Uterus (tissue), 4 donors: ENCODE measurements at places on chromosomes 5 and 9. TPM values are rescaled to one million over a fixed set of nuclear protein-coding genes. Genes with fewer than 3 reads are reported as not detected.

PCDHA7 gene
- total RNA-seq: 2.2 TPM

DNA sequence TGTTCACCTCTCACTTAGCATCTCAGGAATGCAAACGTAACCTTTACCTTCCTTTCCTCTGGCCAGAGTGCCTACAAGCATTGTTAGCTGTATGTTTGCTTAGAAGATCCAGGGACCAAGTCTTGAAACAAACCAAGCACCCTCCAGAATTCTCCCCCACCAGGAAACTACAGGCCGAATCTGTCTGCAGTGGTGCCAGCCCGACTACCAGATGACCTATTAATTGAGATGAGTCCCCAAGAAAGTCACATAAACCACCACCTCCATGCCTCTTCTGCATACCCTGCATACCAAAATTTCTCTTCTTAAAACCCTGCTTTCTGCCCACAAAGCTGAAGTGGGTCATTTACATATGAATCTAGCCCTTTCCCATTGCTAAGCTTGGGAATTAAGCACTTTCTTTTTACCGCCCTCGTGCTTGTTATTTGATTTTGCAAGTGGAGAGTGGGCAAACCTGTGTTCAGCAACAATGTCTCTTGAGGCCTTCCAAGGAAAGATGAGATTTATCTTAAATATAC lies 1239.1 kb downstream of the CDH12 start:
- H3K36me3 ChIP-seq: no peaks in the 10 kb centered on the region
- H3K4me3 ChIP-seq: no peak overlapping the region
- H3K27me3 ChIP-seq: no peaks in the 10 kb centered on the region
- H3K27ac ChIP-seq: no peak overlapping the region

GRCh38 chr9:106529616-106530015 lies 333.4 kb upstream of the ZNF462 start:
- no peaks in the 10 kb centered on the region for H3K27me3 ChIP-seq
- H3K4me3 ChIP-seq: no peak overlapping the region
- no peak for DNase-seq
- no peaks in the 10 kb centered on the region for H3K36me3 ChIP-seq
- H3K27ac ChIP-seq: no peak overlapping the region

DNA sequence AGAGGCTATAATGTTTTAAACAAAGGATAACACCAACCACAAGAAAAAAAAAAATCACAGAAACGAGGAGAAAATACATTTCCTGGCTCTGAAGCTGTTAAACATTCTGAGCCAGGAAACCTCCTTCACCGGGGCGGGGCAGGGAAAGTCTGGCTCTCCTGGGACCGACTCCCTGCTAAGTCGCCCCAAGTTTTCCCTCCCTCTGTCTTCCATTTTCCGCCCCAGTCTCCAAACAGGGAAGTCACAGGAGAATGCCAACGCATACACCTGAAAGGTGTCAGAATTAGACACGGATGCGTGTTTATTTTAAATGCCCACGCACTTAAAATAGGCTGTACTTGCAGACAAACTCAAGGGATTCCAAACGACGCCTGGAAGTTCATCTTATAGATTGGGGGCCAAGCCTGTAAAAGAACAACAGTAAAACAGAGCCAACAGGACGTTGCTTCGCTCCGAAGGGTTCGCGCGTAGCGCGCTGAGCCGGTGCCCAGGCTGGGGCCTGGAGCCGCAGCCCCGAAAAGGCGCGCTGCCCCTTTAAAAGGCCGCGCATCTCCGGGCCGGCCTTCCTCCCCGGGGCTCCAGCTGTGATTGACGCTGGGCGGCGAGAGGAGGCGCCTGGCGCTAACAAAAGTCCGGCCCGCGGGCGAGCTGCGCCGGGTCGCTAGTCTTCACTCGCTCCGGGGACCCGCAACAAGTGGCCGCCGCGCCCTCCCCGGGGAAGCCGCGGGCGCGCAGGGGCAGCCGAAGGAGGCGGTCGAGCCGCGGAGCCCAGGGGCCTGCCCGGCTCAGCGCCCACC lies at the start of gene FBXL7:
Gene FBXL7, plus strand, starts transcription at position 653 of the 797 bp plus-strand sequence.
- peak; percentile 82 for DNase-seq
- no peaks in the 10 kb centered on the region for H3K36me3 ChIP-seq
- H3K4me3 ChIP-seq: peak within 1 kb of the TSS; percentile 83
- no peaks in the 10 kb centered on the region for H3K4me1 ChIP-seq
- H3K27me3 ChIP-seq: no peaks in the 10 kb centered on the region

LURAP1L gene
- total RNA-seq: 1.5 TPM

- no peak overlapping the region for H3K4me3 ChIP-seq
- no peaks in the 10 kb centered on the region for H3K4me1 ChIP-seq
- no peaks in the 10 kb centered on the region for H3K27me3 ChIP-seq
Measured at GRCh38 chr9:79939819-79940218, 368.1 kb downstream of the TLE4 start.

DNA sequence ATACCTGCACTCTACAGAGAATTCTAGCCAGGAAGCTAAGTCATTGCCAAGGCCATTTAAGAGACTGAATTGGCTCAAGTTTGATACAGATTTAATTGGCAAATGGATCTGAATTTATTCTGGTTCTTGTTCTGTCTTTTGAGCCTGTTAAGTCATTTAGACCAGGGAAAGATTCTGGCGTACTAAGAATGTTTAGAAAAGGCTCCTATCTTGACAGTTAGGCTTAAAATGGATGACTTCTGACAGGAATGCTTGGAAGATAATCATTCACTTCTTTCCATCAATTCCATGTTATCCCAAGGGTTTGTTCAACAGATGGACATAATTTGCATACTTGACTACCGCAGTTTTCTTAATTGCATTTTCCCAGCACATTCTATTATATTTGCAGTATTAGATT lies 376.6 kb downstream of the PTPRD start:
- H3K27ac ChIP-seq: no peak overlapping the region
- no peak overlapping the region for H3K4me3 ChIP-seq
- no peaks in the 10 kb centered on the region for H3K4me1 ChIP-seq

DNA sequence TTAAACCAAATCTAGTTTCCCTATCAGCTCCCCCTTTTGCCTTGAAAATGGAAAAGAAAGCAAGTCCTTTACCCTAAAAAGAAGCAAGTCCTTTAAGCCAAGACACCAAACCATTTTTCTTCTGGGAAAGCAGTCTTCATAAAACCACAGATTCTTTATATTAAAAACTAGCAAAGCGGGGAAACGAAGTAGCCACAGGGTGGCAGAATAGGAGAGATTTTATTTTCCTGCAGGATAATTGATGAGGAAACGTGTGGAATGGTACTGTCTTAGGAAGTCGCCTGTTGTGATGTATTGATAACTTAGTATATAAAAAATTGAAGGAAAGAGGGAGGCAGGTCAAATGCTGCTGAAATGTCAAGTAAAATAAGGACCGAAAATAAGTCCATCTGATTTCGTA lies 41.1 kb downstream of the ZNF883 start:
- no peaks in the 10 kb centered on the region for H3K4me1 ChIP-seq
- no peak for DNase-seq
- H3K27ac ChIP-seq: no peak overlapping the region
- no peaks in the 10 kb centered on the region for H3K36me3 ChIP-seq

DNA sequence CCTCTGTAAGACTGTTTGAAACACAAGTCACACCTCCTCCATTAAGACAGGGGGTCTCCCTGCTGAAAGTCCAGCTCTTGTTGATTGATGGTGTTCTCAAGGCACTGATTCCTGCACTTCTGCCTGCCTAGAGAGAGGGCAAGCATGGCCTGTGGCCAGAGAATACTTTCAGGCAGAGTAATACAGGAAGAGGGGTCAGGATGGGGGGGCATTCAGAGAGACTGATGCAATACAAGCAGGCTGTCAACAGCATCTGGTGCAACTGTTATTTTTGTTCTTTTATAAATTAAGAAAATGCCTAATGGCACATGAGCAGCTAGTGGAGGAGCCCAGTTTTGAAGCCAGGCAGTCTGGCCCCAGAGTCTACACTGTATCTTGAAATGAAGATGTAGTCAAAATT lies 302.2 kb downstream of the DIRAS2 start:
- no peak overlapping the region for H3K27ac ChIP-seq
- H3K4me3 ChIP-seq: no peak overlapping the region
- H3K4me1 ChIP-seq: no peaks in the 10 kb centered on the region
- no peaks in the 10 kb centered on the region for H3K36me3 ChIP-seq

GRCh38 chr9:106066940-106067524 lies 372.7 kb downstream of the TMEM38B start:
- no peaks in the 10 kb centered on the region for H3K27me3 ChIP-seq
- peak; percentile 36 for DNase-seq
- no peak overlapping the region for H3K27ac ChIP-seq

ANXA2R gene
- total RNA-seq: 6.2 TPM

ANP32B gene
- 30.0 TPM for total RNA-seq

TRPM6 gene
- 2.9 TPM for total RNA-seq
